Activated CD4-positive, alpha-beta T cell treated with anti-CD3 and anti-CD28 coated beads, Interleukin-2, amount 10 ng/mL, durations not matched to agents 7 days and 5 days (primary cell): ENCODE measurements at places on chromosomes 5 and 9. TPM values are rescaled to one million over a fixed set of nuclear protein-coding genes. Genes with fewer than 3 reads are reported as not detected.

The DRD1 gene
- not detected for total RNA-seq

The MCC gene
- 2.9 TPM for total RNA-seq

The CDKN2A gene
- total RNA-seq: 15.9 TPM

The PCDHA13 gene
- total RNA-seq: not detected

The UGT3A1 gene
- total RNA-seq: not detected

The DMRT3 gene
- total RNA-seq: not detected

The THBS4 gene
- 0.85 TPM for total RNA-seq
